Chondrocyte (in vitro differentiated cells): ENCODE measurements at places on chromosomes 1 and 21. TPM values are rescaled to one million over a fixed set of nuclear protein-coding genes. Genes with fewer than 3 reads are reported as not detected.

- H3K4me1 ChIP-seq = peaks cover 17% of the 10 kb centered on the region
- no peak overlapping the region for H3K4me3 ChIP-seq
- DNase-seq = no peak
- peaks cover 8% of the 10 kb centered on the region for H3K36me3 ChIP-seq
- H3K27me3 ChIP-seq = no peaks in the 10 kb centered on the region
Measured at GRCh38 chr1:66624412-66625060, 90.6 kb downstream of the SGIP1 start.

DNA sequence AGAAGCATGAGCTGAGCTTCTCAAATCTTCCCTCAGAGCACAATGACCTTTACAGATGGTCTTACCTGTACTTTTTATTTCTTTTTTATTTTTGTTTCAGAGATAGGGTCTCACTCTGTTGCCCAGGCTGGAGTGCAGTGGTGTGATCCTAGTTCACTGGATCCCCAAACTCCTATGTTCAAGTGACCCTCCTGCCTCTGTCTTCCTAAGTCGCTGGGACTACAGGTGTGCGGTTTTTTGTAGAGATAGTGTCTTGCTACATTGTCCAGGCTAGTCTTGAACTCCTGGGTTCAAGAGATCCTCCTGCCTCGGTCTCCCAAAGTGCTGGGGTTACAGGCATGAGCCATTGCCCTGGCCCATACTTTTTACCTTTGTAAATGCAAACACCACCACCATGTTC lies 56.0 kb upstream of the LPGAT1 start:
- H3K27ac ChIP-seq = no peak overlapping the region
- H3K27me3 ChIP-seq = peaks cover 2% of the 10 kb centered on the region
- peaks cover under 1% of the 10 kb centered on the region for H3K36me3 ChIP-seq

UTS2 gene
- total RNA-seq = not detected in 3 replicates

IL6R gene
- total RNA-seq = 1.1 to 1.4 TPM (median 1.3 TPM) in 3 replicates
